Vagina (tissue), 2 donors: ENCODE measurements at places on chromosomes 6 and 20. TPM values are rescaled to one million over a fixed set of nuclear protein-coding genes. Genes with fewer than 3 reads are reported as not detected.

Gene TSHZ2
- 30.4 TPM for total RNA-seq

Gene APCDD1L
- 0.98 TPM for total RNA-seq

Gene KLC4
- 17.2 TPM for total RNA-seq

Gene LST1
- not detected for total RNA-seq

Gene GATA5
- 7.9 TPM for total RNA-seq

Gene SPTLC3
- total RNA-seq = 5.9 TPM

Gene CYP24A1
- total RNA-seq = 5.9 TPM

Gene CDH26
- 6.6 TPM for total RNA-seq

DNA sequence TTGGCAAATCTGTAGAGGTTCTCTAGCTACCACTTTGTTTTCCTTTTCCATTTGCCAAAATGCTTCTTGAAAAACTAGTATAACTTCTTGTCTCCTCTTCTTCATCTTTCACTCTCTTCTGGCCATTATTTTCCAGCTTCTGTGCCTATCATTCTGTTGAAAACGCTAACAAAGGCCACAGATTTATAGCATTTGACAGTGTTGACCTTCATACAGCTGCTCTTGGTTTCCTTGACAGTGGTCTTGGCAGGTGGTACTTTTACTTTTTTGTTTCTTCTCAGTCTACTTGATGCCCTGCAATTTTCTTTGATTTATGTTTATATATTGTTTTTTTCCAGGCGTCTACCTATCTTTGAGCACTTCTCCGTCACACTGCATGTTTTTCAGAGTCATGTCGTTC is 23.7 kb downstream of the TRMT11 start:
- H3K27ac ChIP-seq = no peak overlapping the region
- H3K36me3 ChIP-seq = peaks cover 44% of the 10 kb centered on the region
- H3K27me3 ChIP-seq = no peaks in the 10 kb centered on the region
- no peaks in the 10 kb centered on the region for H3K4me1 ChIP-seq
- DNase-seq = no peak

DNA sequence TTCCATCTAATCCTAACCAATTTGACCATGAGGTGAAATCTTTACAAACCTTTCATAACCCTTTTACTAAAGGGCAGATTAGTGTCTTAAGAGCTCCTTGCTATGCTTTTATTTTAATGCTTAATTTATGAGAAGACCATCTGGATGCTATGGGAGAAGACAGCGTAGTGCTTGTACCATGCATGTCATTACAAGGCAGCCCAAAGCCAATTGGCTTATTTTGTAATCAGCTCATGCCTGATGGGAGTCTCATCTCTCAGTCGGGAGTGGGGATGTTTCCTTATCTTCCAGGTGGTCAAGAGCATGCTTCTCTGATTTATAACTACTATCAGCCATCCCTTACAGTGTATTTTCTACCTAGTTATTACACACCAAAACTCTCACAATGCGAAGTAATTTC is 304.7 kb downstream of the FARS2 start:
- no peak overlapping the region for H3K4me3 ChIP-seq
- H3K27me3 ChIP-seq = no peaks in the 10 kb centered on the region
- no peaks in the 10 kb centered on the region for H3K36me3 ChIP-seq

DNA sequence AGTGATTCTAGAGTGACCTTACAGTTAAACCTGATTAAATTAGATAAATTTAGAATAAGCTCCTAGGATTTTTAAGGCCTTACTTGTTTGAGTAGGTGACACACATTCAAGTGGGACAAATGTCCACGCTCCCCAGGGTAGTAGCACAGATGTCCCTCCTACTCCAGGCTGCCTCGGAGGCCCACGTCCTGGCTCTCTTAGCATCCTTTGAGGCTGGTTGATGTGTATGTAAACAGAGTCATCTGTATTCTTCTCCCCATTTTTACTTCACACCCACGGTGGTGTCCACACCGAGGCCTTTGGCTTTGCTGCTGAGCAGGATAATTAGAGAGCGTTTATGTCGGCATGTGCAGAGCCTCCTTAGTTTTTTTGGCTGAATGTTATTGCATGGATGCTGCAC is 15.8 kb downstream of the ENTPD6 start:
- H3K4me1 ChIP-seq = no peaks in the 10 kb centered on the region
- no peak for DNase-seq
- H3K27me3 ChIP-seq = no peaks in the 10 kb centered on the region

DNA sequence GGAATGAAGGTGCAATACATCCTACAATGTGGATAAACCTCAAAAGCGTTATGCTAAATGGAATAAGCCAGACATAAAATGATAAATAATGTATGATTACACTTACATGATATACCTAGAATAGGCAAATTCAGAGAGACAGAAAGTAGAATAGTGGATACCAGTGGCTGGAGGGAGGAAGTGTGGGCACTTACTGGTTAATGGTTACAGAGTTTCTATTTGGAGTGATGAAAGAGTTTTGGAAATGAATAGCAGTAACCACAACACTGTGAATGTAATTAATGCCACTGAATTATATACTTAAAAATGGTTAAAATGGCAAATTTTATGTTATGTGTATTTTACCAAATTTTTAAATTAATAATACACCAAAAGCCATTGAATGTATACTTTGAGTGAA is 71.4 kb upstream of the CST7 start:
- H3K27me3 ChIP-seq = no peaks in the 10 kb centered on the region
- no peaks in the 10 kb centered on the region for H3K4me1 ChIP-seq
- no peaks in the 10 kb centered on the region for H3K36me3 ChIP-seq
- no peak overlapping the region for H3K4me3 ChIP-seq
- no peak overlapping the region for H3K27ac ChIP-seq
- no peak for DNase-seq

DNA sequence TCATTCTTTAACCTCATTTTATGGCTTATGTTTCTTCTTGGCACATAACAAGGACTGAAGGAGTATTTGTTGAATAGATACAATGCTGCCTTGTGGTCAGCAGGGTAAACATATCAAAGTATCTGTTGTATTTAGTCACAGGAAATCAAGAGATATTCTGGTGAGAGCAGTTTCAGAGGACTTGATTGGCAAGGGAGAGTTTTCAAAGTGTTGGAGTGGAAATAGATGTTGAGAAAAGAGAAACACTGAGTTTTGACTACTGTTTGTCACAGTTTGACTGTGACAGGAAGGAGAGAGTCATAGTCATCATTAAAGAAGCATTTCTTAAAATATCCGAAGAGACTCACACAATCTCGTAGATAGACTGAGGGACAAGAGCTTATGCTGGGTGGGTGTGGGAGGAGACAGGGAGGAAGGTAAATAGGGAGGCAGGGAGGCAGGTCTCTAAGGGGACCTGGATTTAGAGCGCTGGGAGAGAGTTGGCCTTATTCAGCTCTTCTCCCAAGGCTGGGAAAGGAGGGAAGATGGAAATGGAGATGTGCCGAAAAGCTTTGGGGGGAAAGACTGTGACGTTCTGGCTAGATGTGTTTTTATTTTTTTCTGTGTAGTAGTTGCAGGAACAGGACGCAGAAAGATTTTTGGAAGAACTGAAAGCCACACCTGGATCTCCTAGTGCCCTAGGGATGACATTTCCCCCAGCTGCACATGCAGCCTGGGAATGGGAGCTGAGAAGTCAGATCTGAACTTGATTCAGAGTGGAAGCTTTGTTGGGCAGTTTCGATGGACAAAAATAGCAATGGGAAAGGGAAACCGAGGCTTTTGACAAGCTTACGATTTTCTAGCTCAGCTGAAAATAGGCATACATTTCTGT is 65.0 kb upstream of the IFNGR1 start:
- no peaks in the 10 kb centered on the region for H3K36me3 ChIP-seq
- H3K4me1 ChIP-seq = no peaks in the 10 kb centered on the region
- no peak overlapping the region for H3K4me3 ChIP-seq
- no peak overlapping the region for H3K27ac ChIP-seq

GRCh38 chr6:12058172-12058961 is 46.3 kb downstream of the HIVEP1 start:
- no peak for DNase-seq
- no peaks in the 10 kb centered on the region for H3K36me3 ChIP-seq
- H3K27ac ChIP-seq = no peak overlapping the region
- H3K27me3 ChIP-seq = no peaks in the 10 kb centered on the region
- peaks cover 29% of the 10 kb centered on the region for H3K4me1 ChIP-seq

GRCh38 chr6:46796848-46797580 is 3.8 kb downstream of the MEP1A start:
- no peak for DNase-seq
- no peaks in the 10 kb centered on the region for H3K4me1 ChIP-seq

- H3K27me3 ChIP-seq = no peaks in the 10 kb centered on the region
- H3K36me3 ChIP-seq = no peaks in the 10 kb centered on the region
- peak overlapping the region; percentile 75 for H3K4me3 ChIP-seq
- H3K27ac ChIP-seq = peak overlapping the region; percentile 80
- H3K4me1 ChIP-seq = peaks cover 26% of the 10 kb centered on the region
Measured at GRCh38 chr6:122399055-122399347, 451 bp upstream of the HSF2 start.

- no peak overlapping the region for H3K27ac ChIP-seq
- no peak for DNase-seq
- no peaks in the 10 kb centered on the region for H3K36me3 ChIP-seq
- peaks cover 12% of the 10 kb centered on the region for H3K4me1 ChIP-seq
- H3K27me3 ChIP-seq = no peaks in the 10 kb centered on the region
- H3K4me3 ChIP-seq = no peak overlapping the region
Measured at GRCh38 chr6:148837941-148838340, 91.1 kb downstream of the UST start.

- peak overlapping the region; percentile 73 for H3K27ac ChIP-seq
- peak overlapping the region; percentile 33 for H3K4me3 ChIP-seq
- no peaks in the 10 kb centered on the region for H3K27me3 ChIP-seq
- no peaks in the 10 kb centered on the region for H3K36me3 ChIP-seq
Measured at GRCh38 chr20:57748601-57749130, 38.9 kb upstream of the PMEPA1 start.

DNA sequence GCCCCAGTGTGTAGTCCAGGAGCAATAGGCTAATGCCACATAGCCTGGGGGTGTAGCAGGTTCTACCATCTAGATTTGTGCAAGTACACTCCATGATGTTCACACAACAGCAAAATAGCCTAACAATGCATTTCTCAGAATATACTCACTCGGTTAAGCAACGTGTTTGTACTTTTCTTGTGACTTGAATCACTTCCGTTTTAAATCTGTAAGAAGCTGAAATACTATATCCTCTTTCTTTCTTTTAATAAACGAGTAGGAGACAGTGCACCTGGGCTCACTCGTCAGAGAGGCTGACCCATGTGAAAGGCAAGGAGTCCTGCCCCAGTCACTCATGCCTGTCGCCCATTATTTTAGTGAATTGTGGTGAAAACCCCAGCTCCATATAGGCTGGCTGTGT is 201.6 kb downstream of the FOXA2 start:
- no peak overlapping the region for H3K27ac ChIP-seq
- no peaks in the 10 kb centered on the region for H3K27me3 ChIP-seq
- DNase-seq = no peak
- H3K36me3 ChIP-seq = no peaks in the 10 kb centered on the region
- no peaks in the 10 kb centered on the region for H3K4me1 ChIP-seq

DNA sequence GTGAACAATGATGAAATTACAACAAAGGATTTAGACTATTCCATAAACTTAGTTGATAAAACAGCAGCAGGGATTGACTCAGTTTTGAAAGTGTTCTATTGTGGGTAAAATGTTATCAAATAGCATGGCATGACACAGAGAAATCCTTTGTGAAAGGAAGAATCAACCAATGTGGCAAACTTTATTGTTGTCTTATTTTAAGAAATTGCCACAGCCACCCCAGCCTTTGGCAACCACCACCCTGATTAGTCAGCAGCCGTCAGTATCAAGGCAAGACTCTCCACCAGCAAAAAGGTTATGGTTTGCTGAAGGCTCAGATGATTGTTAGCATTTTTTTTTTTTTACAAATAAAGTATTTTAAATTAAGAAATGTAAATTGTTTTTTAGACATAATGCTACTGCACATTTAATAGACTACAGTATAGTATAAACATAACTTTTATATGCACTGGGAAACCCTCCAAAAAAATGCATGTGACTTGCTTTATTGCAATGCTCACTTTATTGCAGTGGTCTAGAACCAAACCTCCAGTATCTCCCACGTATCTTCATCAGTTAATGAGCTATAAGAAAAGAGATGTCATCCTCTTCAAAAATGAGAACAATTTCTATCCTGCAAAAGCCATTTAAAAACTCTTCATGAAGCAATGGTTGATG is 162.7 kb downstream of the SOBP start:
- no peaks in the 10 kb centered on the region for H3K36me3 ChIP-seq
- H3K4me3 ChIP-seq = no peak overlapping the region
- DNase-seq = no peak

DNA sequence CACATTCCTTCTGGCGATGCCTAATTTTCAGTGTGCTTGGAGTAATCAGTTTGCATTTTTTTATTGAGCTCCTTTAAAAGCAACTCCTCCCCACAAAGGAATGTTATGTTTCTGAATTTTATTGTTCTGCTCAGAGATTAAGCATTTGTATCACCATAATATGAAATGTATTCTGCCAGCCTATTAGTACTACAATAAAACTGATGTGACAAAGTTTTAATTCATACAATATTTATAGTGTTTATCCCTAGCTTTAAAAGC is 236.9 kb upstream of the ASCC3 start:
- H3K36me3 ChIP-seq = no peaks in the 10 kb centered on the region
- no peaks in the 10 kb centered on the region for H3K27me3 ChIP-seq
- peaks cover 10% of the 10 kb centered on the region for H3K4me1 ChIP-seq
